ENCODE measurements at places on chromosomes 7 and 10.
A peak's percentile ranks its signal among the peaks of the same experiment; 100 is the strongest.

DNA sequence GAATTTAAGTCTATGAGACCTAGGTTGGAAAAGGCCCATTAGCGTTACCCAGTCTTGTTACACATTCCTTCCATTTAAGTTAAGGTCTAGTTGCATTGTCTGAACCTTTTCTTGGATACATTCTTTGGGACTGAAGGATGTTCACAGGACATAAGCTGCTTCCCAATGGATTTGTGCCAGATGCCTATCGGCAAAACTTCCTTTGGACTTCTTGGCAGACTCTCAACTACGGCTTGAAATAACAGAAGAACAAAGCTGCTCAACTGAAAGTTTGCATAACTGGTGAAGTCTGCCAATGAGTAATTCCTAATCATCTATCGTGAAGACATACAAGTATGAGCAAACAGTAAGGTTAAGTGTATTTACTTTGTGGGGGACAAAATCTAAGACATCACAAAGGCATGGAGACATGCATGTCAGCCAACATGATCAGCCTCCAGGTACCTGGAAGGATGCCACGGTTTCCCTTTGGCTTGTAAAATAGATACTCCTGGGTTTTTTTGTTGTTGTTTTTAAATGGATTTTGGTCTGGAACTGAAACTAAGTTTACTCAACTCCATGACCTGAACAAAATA is 35.4 kb downstream of the MALSU1 start:
- no peak for DNase-seq

DNA sequence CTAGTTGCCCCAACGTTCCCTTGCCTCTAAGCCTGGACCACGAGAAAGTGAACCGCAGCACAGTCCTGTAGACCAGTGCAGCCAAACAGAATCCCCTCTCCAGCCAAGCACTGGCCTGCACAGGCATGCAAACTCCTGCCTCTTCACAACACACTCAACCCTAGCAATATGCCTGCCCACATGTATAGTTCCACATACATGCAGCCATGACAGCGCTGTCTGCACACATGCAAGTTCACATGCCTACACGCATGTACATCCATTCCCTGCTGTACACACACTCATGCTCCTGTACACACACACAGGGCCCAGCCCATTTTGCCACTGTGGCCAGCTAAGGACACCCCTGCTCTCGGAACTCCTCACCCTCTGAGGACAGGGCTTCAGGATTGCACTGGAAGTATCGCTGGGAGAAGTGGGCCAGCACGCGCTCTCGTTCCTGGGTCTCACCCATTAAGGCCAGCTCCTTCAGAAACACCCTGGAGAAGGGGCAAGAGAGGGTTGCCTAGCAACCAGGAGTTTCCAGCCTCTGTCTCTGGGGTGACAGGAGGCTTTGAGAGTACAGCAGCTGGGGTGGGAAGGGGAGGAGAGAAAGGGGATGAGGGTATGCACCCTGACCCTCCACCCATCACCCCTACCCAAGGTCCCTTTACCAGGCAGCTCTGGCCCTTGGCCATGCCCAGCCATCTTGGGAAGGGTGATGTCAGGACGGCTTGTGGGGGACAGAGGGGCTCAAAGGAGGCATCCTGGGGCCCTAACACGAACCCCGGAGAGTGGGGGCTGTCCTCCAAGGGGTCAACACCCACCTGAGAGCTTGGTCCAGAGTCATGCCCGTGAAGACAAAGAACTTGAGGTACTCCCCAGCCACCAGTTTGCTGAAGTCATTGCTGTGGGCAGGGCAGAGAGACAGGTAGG is 7.0 kb downstream of the PSD start:
- no peak for DNase-seq

DNA sequence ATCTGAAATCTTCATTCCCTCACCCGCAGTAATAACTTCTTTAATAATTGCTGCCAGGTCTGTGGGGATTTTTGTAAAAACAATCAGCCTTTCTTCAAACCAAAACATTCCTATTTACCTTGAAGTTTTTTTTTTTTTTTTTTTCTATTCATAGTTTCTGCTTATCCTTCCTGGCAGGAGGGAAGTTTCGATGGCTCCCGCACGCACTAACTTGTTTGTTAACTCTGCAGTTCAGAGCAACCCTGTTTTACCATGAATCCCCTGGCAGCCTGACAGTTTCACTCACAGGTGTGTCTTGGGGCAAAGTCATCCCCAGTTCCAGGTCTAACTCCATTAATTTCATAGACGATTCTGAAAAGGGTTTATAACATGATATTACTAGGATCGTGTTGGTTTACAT is 149.3 kb downstream of the KLF6 start:
- no peak for DNase-seq

DNA sequence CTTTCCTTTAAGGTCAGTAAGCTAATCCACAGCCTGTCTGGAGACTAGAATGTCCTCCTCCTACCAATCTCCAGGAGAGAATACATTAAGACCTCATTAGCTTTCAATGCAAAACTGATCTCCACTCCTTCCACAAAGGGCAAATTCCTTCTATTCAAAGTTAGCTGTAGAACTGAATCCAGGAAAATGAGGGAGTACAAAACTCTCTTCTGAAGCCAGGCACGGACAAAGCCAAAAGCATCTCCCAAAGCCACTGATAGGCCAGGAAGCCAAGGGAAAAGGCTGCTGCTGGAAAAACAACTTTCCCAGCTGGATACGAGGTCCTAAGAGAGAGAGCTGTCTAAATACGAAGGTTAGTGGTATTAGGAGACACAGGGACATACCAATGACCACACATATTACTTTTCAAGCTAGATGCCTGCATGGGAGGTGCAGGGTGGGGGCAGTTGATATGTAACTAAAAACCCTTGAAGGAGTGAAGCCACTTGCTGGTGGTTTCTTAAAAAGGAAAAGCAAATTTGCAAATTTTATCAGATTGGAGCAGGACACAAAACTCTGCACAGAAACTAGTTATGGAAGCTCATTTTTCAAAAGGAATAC is 43.6 kb downstream of the MKX start:
- DNase-seq: no peak

DNA sequence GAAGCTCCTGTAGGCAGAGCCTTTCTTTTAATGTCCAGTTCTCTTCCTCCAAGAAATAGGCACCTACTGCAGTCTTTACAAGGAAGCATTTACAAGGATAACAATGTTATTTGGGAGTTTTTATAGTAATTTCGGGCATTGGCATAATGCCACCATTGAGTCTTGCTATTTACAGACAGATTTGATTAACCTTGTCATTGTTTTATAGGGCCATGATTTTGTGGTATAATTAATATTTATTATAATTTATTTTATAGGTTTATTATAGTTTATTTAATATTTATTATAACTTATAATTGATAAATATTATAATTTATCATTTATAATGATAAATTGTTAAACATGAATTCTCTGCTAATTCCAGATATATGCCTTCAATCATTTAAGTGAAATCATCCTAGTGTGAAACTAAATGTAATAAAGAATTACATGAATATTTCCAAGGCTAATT is 573 bp upstream of the POT1 start:
- DNase-seq: no peak

- peak; percentile 78 for DNase-seq
Observed at GRCh38 chr10:16440396-16441133, 3.8 kb downstream of the PTER start.
